ENCODE measurements at places on chromosomes 6 and 20. TPM values are rescaled to one million over a fixed set of nuclear protein-coding genes. Genes with fewer than 3 reads are reported as not detected.

DNA sequence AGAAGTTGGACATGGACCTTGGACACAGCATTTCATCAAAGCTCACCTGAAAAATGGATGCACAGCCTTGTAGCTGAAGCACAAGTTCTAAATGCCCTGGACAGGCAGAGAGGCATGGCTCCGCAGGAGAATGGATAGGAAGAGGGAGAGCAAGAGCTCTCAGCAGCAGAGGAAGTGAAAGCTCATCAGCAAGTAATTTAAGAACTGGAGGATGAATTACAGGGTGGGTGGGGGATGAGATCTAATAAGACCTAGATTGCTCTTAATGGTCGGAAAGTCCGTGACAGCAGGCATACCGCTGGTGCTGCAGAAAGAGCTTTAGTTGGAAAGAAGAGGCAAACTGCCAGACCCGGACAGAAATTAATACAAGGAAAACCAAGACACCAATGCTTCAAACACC is 37.3 kb upstream of the SAYSD1 start:
- H3K27me3 ChIP-seq, result no peaks in the 10 kb centered on the region
- H3K4me1 ChIP-seq, result no peaks in the 10 kb centered on the region
- no peaks in the 10 kb centered on the region for H3K36me3 ChIP-seq

- H3K4me3 ChIP-seq, result no peak overlapping the region
- H3K27me3 ChIP-seq, result no peaks in the 10 kb centered on the region
- DNase-seq, result no peak
- no peaks in the 10 kb centered on the region for H3K4me1 ChIP-seq
Observed at GRCh38 chr20:46583411-46584214, 33.2 kb upstream of the OCSTAMP start.

- peaks cover 13% of the 10 kb centered on the region for H3K4me1 ChIP-seq
- no peaks in the 10 kb centered on the region for H3K27me3 ChIP-seq
- H3K4me3 ChIP-seq, result no peak overlapping the region
- no peak for DNase-seq
- H3K36me3 ChIP-seq, result no peaks in the 10 kb centered on the region
- H3K27ac ChIP-seq, result no peak overlapping the region
Observed at GRCh38 chr6:158237656-158238055, 69.5 kb downstream of the GTF2H5 start.

PYGB gene
- 474 TPM for total RNA-seq

GRCh38 chr6:25486550-25486949 is 165.5 kb upstream of the SCGN start:
- no peak overlapping the region for H3K27ac ChIP-seq
- no peaks in the 10 kb centered on the region for H3K4me1 ChIP-seq
- H3K27me3 ChIP-seq, result no peaks in the 10 kb centered on the region

DNA sequence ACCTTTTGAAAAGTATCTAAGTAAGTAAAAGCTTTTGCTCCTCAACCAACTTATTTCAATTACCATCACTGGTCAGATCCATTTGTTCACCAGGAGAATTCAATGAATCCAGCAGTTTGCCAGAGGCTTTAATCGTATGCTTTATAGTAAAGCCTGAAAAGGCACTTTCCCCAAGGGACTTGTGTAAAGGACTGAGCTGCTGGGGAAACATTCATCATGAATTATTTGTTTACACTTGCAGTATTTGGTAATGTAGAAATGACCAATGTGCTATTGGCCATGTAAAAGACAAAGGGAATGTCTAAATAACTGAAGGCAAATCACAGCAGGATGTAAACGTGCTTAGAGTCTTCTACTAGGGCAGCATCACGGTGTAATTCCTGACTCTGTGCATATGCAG is 471.4 kb downstream of the ADGRB3 start:
- no peaks in the 10 kb centered on the region for H3K36me3 ChIP-seq
- H3K27ac ChIP-seq, result no peak overlapping the region
- no peaks in the 10 kb centered on the region for H3K27me3 ChIP-seq
